ENCODE measurements at places on chromosomes 7 and 10.

- DNase-seq, result no peak
These were observed 104.5 kb downstream of the RAB11FIP2 start for GRCh38 chr10:117942226-117942625.

DNA sequence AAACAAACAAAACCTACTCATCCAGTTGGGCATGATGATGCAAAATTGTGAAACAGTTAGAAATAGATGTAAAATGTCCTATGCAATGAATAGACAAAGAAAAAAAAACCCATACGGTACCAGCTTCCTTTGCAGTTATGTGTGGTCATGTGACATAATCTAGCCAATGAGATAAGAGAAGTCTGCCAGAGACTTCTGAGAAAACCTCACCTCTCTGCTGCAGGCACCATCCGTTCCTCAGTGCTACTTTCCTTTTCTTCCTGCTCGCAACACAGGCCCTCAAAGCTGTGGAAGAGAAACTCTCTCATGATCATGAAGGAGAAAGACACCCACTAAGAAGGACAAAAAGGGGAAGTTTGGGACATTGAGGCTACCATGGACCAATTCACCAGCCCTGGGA, 76.8 kb upstream of the CARD11 start:
- no peak for DNase-seq

- DNase-seq, result no peak
These were observed at the start of gene DLX5 for GRCh38 chr7:97024209-97025129. TSS of gene DLX5 (minus strand) at chr7:97024831. CDS start at chr7:97024623, 208 bp downstream.

DNA sequence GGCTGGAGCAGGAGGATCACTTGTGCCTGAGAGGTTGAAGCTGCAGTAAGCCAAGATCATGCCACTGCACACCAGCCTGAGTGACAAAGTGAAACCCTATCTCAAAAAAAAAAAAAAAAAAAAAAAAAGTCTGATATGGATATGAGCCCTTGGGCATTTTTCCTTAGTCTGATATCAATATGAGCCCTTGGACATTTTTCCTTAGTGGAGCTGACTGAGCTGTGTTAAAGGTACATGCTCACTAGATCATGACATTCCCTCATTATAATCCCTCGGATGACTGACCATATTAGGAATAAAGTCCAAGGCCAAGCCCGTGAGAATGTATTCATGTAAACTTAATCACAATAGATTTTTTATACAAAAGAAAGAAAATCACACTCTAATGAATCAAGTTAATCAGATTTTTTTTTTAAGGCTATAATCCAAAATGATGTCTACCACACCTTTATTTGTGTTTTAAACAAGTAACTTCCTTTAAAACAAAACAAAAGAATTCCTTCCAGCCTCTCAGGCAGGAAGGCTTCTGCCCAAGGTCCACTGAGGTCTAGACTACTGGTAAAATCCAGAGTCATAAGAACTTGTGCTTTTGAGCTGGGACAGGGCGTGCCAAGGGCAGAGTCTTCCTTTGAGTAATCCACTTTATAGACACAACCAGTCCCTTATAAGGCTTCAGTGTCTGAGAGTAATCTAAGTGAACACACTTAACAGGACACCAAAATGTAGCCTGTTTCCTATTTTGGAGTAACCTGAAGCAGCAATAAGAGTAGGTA, 5.5 kb downstream of the PPA1 start:
- DNase-seq, result no peak

- DNase-seq, result no peak
These were observed 189.3 kb downstream of the PRPF18 start for GRCh38 chr10:13775786-13776775.

- DNase-seq, result no peak
These were observed 1.6 kb downstream of the ZNF746 start for GRCh38 chr7:149495785-149496641.

DNA sequence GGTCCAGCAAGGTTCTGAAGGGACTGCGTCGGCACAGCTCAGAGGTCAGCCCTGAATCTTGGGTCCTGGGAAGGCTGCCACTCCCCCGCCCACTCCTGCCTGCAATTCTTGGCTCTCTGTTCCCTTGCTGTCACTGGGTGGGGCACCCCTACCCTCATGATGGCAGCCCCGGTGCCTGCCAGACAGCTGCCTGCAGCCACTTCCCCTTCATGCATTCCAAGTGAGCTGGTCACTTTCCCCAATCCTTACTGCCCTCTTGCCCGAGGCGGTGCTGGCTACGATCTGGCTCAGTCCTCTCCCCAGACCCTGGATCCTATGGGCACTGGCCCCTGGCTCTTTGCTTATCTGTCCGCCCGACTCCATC, 14.2 kb downstream of the MYL10 start:
- no peak for DNase-seq

DNA sequence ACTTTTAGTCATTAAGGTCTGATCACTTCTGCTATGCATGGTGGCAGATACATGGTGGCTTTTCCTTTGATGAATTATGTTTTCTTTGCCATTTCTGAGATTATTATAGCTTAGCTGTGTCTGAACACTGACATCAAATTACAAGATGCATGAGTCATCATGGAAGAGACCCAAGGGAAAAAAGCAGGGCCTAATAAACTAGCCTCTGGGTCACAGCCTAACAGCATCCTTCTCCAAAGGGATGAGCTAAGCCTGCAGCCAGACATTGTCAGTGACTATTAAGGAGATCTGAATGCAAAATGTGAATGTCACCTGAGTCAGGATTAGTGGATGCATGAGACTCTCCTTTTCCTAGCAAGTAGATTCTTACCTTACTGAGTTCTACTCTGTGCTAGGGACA, 19.1 kb upstream of the OGDHL start:
- DNase-seq, result no peak

DNA sequence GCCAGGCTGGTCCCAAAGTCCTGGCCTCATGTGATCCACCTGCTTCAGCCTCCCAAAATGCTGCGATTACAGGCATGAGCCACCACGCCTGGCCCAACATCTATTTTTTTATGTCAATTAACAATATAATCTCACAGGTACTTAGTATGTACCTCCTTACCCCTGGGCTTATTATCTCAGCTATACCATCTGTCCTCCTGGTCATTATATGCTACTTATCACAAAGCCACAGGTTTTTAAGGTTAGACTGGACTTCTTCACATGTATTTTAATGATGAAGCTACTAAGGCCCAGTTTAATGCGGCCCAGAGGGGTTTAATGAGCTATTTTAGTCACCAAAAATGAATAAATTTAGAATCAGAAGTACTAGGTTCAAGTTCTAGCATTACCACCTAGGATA, 3.4 kb downstream of the NSUN6 start:
- DNase-seq, result no peak

- no peak for DNase-seq
These were observed 69.5 kb downstream of the JMJD1C start for GRCh38 chr10:63396133-63396761.

GRCh38 chr7:85065306-85065705, 121.5 kb downstream of the SEMA3D start:
- DNase-seq, result no peak

GRCh38 chr7:128777156-128778123, 1.8 kb upstream of the OPN1SW start:
- DNase-seq, result no peak

- DNase-seq, result no peak
These were observed 183.7 kb downstream of the SORCS1 start for GRCh38 chr10:106980495-106981451.

- DNase-seq, result no peak
These were observed 1039.7 kb downstream of the NRG3 start for GRCh38 chr10:82914655-82915136.

- no peak for DNase-seq
These were observed 67.5 kb upstream of the EFCAB10 start for GRCh38 chr7:105648561-105649401.

DNA sequence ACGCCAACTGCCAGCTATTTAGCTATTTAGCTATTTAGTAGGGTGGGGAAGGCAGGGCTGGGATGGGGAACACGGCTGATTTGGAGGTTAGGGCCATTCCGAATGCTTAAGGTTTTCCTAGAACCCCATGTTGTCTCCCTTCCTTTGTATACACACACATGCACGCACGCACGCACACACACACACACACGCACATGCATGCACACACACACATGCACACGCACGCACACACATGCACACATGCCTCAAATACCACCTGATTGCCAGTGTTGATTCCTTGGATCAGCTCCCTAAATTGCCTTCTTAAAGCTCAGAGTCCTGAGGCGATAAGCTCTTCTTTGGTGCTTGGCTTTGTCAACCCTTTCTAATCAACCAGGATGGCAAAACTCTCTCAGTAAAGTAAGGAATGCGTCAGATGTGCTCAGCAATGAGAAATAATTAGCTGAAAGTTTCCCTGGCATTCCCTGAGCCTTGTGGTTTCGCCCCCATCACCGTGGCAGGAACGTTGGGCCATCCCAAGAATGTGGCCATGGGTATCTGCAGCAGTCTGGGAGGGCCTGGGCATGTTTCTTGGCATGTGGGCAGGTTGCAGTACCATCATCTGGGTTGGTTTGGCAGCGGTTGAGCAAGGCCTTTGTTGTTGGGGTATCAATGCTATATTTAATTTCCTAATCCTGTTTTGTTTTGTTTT, 305.6 kb downstream of the LRMDA start:
- no peak for DNase-seq

DNA sequence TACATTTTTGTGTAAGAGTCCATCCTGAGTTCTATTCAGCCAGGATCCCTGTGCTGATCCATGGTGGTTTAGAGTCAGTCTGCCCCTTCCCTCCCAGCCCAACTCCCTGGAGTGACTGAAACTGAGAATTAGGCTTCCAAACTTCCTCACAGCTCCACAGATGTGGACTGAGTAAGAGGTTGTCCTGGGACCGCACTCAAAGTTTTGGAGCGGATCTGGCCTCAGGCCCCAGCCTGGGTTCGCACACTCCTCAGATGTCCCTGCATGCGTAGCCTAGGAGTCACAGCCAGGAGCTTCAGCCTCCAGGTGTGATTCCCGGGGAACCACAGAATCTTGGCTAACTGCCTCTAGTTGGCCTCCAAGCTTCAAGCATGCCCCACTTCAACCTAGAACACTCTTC, 218.1 kb downstream of the C7orf25 start:
- no peak for DNase-seq

- no peak for DNase-seq
These were observed 274.0 kb downstream of the FRMD4A start for GRCh38 chr10:14056610-14057332.

DNA sequence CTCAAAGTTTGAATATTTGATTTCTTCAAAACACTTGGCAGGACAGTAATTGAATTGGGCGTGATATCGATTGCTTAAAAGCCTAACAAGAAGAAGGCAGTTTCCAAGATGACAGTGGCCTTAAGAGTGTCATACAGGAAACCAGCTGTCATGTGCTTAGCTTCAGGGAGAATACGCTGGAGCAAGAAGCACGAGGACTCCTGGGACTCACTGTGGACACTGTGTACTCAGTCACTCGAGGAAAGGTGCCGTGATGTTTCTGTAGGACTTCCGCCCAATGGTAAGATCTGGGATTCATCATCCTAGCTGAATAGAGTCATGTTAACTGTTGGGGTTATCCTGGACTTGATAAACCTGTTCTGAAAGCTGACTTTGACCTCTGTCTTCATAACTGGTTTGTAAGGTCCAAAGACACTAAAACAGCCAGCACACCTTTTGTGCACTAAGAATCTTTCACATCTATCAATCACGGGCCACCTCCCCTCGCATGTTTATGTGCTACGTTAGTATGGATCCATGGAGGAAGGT, 113.5 kb downstream of the CELF2 start:
- no peak for DNase-seq

GRCh38 chr10:102283890-102284289, 38.6 kb downstream of the GBF1 start:
- no peak for DNase-seq

- peak; percentile 87 for DNase-seq
These were observed 587 bp upstream of the GRK5 start for GRCh38 chr10:119206603-119207365.

DNA sequence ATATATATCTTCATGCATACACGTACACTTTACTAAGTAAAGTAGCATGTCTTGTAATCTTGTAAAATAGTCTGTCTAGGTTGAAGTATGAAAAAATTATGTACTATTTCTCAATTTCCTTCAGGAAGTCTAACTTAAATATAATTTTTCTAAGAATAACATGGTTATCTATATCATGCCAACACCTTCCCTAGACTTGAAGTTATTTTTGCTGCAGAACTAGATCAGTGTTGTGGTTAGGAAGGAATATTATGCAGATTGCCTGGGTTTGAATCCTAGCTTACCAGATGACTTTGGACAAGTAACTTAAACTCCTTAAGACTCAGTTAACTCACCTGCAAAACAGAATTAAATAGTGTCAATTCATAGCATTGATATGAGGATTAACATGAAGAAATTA, 142.2 kb upstream of the SEMA3A start:
- DNase-seq, result no peak

DNA sequence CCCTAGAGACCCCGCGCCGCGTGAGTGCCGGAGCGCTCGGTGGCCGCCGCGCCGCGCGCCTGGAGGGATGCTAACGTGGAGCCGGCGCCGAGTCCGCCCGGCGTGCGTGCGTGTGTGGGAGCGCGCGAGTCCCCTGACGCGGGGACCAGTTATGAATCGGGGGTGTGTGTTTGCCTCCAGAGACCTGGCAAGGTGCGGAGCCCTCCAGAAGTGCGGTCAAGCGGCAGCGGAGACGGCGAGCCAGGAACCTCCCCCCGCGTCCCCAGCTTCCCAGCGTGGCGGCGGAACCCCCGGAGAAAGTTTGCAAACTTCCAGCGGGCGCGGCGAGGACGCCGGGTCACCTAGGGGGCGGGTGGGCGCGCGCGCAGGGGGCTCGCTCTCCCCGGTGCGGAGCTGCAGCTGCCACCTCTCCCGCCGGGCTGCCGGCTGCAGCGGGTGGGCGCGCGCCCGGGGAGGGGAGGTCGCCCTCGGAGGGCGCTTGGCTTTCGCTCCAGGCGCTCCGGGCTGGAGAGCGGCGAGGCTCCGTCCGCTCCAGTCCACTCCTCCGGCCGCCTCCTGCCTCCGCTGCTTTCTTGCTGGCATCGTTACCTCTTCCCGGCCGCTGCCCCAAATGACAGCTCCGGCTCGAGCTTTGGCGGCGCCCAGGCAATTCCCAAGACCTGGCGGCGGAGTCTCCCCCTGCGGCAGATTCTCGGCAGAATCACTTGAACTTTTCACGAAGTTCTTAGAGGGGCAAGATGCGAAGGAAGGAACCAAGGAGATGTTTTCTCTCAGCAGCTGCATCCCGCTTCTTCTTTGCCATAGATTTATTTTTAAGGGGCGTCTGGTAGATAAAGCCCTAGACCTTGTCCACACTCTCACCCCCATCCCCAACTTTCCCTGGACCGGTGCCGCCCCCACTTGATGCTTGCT, 2.3 kb upstream of the CREB5 start:
- DNase-seq, result peak; percentile 71

DNA sequence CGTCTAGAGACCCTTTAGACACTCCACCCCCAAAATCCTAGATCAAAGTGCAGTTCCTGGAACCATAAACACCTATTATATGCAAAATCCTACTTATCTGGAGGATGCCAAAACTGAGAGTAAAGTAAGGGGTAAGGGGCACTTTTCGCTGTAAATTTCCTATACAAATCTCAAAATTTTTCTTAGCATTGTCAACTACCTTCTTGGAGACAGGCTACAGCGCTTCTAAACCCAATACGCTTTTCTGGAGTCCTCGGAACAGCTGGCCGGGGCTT, 10.4 kb downstream of the TWIST1 start:
- DNase-seq, result no peak
